Stimulated activated CD8-positive, alpha-beta memory T cell treated with anti-CD3 and anti-CD28 coated beads, Interleukin-4, amount 100 ng/mL, for 1 hour (primary cell): ENCODE measurements at places on chromosomes 12 and 14.

GRCh38 chr14:35046751-35047536 lies 872 bp downstream of the FAM177A1 start:
- DNase-seq = no peak

- no peak for DNase-seq
Measured at GRCh38 chr12:128089961-128090360, 177.0 kb upstream of the TMEM132C start.

DNA sequence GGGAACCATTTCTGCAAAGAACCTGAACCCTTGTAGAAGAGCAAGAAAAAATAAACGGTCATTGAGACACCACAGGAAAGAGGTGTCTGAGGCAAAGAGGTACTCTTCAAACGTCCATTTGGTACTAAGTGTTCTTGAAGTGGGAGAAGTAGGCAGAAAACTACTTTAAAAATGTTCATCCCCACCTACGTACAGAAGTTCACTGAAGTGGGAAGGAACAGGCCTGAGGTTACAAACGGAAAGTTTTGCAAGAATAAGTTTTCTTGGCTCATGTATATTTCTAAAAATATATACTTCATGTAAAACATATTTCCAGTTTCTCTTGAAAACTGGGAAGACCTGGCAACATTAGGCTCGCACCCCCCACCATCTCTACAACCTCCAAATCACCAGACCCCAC lies 61.2 kb downstream of the STXBP6 start:
- DNase-seq = no peak

GRCh38 chr12:31817120-31817519 lies 88.3 kb upstream of the AMN1 start:
- no peak for DNase-seq

DNA sequence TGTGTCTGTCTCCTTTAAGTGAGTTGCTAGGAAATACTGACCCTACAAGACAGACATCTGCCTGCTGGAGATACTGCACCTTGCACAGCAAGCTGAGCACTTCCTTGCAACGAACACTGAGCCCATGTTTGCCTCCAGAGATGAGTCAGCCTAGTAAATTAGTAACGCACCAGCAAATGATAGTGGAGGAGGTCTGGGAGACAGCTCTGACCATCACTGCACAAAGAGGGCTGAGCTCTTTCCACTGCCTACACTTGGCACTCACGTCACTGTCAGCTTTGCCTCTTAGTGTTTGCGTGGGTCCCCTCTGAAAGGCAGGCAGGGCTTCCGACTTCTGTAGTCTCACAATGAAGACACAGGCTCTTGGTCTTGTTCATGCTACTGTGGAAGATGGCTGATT lies 109.0 kb downstream of the APAF1 start:
- no peak for DNase-seq

- DNase-seq = no peak
Measured at GRCh38 chr12:94712815-94713515, 62.6 kb upstream of the TMCC3 start.

- DNase-seq = no peak
Measured at GRCh38 chr14:21108791-21109190, 7.9 kb downstream of the TMEM253 start.

DNA sequence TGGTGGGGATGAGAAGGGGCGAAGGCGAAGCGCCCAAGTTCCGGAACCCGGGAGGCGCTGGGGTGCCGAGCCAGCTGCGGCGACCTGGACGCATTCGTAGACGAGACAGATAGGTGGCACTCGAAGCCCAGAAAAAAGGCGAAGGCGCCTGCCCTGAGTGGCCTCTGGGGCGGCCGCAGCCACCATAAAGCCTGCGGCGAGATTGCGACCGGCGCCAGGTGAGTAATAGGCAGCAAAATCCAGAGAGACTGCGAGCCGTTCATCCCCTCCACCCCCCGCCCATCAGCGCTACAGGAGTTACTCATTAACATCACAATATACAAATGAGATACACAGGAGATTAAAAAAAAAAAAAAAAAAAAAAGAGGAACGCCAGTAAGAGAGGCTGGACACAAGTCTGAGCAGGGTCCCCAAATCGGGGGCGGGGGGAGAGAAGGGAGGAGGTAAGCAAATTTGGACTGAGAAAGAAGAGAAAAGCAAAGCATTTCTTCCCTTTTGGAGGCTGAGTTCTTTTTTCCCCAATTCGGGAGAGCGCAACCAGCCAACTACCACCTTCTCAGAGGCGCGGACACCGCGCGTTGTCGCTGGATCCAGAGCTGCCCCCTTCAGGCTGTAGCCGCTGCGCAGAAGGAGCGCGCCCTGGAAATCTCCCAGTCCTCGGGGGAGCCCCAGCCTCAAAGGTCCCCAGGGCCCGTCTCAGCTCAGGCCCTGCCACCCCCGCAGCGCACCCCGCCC lies 15.7 kb downstream of the TBX3 start:
- DNase-seq = no peak

DNA sequence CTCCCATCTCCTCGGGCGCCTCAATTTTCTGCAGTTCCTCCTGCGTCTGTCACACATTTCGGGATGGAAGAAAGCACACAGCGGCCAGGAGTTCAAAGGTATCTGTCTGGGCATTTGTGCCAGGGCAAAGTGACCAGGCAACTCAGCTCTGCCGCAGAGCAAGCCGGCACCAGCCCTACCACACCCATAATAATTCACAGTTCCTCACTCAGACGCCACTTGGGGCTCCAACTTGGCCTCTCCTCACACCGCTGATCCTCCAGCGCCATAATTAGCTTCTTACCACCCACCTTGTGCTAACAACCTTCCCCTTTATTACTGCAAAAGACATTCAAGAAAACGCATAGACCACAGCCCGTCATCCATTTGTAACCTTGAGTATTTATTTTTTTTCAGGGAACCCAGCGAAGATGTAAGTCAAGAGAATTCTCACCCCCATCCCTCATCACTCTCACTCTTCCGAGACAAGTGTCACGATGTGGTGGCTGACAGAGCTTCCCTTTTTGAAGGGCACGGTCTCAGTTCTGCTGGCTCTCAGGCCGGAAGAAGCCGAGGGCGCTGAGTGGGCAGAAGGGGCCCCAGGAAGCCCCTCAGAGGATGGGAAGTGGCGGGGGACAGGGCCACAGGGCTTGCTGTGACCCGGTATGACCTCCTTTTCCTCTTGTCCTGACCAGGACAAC lies 25.2 kb upstream of the NCOR2 start:
- no peak for DNase-seq

- no peak for DNase-seq
Measured at GRCh38 chr12:23093488-23093887, 468.5 kb downstream of the ETNK1 start.

GRCh38 chr12:20063116-20063515 lies 305.2 kb upstream of the PDE3A start:
- DNase-seq = no peak

DNA sequence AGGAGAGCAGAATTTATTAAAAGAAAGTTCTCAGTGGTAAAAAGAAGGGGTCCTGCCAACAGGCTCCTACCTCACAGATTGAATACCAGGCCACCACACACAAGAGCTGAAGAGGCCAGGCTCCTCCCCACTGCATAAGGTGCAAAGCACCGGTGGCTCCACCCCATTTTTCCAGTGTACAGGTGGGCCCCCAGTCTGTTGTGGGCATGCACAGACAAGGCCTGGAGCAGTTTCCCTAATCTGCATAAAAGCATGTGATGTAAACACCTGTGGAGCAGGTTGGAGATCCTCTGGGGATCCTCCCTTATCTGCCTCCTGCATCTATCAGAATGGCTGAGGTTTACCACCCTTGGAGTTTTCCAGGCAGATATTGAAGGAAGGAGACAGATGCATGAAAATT lies 45.7 kb upstream of the PDZRN4 start:
- no peak for DNase-seq

DNA sequence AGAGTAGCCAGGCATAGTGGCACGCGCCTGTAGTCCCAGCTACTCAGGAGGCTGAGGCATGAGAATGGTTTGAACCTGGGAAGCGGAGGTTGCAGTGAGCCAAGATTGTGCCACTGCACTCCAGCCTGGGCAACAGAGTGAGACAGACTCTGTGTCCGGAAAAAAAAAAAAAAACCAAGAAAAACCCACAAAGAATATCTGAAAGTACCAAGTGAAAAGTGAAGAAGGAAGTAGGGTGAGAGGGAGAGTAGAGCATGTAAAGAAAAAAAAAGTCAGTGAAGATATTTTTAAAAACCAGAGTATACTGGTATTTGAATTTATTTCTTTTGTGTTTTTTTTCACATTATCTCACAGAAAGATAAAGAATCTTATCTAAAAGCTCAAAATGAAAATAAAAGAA lies 43.3 kb upstream of the ISM2 start:
- DNase-seq = no peak

DNA sequence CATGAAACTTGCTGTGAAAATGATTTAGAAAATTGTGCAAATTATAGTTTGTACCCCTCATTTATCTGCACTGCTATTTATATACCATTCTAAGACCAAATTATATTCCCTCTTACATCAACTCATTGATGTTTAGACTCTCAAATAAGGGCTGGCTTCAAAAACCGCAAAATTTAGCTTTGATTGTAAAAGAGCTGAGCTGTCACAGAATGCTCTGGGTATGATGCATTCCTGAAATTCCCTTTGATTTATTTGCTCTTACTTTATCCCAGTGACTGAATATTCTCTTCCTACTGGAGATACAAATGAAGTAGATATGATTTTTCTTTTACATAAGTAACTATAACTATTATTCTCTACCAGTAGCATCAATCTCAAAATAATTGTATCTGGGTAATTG lies 78.0 kb upstream of the TMTC2 start:
- DNase-seq = no peak

GRCh38 chr14:100070310-100070709 lies 5.1 kb downstream of the EVL start:
- DNase-seq = no peak

DNA sequence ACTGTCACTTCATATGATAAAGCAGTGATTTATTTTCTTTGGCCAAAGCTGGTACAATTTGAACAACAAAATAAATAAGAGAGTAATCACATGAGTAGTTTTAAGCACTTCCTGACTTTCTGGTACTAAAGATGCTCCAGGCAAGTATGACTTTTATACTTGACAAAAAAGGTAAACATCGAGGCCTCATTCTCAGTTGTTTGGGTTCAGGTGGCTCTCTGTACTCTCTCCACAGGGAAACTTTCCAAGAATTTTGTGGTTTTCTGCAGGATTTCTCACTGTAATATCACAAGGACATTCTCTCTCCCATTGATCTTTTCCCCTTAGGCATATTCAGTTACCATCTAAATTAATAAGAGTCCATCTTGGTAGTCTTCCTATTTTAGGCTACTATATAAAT lies 26.6 kb upstream of the KCNC2 start:
- DNase-seq = no peak

DNA sequence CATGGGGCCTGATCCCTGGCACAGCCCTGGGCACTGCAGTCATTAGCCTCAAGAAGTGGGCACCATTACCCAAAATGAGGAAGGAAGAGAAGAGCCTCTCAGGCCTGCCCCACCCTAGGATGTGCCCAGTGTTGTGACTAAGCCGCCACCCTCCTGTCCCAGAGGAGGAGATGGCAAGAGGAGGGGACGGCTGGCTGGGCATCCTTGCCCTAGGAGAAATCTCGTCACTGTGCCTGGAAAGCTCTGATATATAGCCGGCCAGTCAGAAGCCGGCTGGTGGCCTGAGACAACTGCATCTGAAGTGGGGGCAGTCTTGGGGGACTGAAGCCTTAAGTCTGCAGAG lies 115.2 kb downstream of the LGMN start:
- no peak for DNase-seq

DNA sequence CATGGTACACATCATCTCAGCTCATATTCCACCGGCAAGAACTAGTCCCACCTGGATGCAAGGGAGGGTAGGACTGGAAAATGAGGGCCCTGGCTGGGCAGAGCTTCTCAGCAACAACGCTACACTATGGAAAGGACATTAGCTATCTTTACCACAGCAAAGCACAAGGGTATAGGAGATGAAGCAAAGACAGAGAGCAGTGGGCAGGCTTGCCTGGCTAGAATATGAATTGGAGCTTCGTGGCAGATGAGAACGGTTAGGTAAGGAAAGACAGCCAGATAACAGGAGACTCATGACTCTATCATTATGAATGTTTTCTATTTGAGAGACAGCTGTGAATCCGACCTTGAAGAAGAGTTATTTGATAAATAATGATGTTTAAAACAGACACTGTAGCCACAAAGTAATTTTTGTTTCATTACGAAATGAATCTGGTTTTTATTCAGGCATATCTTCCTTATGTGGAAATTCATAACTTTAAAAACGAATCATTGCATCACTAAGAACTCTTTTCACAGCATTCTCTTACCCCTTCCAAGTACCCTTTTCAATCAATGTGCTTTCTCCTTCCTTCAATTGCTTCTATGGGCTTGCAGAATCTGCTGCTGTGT lies 59.1 kb upstream of the PCED1B start:
- no peak for DNase-seq

DNA sequence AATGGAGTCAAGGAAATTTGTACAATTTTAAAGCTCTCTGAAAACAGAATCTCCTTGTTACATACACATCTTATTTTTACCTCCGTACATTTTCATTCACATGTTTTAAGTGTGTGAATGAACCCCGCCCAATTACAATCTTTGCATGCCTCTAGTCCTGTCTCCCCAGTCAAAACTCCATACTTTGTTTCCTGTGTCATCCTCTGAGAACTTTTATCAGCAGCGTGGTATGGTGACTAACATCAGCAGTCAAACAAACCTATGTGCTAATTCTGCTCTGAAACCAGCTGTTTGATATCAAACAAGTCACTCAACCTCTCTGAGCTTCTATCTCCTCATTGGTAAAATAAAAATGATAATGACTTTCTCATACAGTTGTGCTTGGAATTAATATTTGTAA lies 15.8 kb upstream of the ERGIC2 start:
- no peak for DNase-seq

DNA sequence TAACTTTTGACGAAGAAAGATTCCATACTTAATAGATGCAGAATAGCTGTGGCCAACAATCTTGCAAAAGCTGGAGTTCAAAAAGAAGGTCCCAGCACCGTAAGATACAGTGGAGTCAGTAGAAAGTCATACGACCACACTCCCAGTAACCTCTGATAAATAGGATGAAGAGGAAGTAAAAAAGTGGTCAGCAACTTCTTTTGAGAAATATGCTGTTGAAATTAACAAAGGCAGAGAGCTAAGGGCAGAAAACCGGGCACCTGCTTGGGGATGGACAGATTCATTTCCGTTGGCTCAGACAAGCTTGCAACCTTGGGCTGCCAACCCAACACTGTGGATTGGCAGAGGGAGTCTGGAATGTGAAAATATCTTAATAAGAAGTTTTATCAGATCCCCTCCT lies 40.0 kb downstream of the BTG1 start:
- no peak for DNase-seq
